ENCODE measurements at places on chromosomes 2 and 18.

- DNase-seq: no peak
These were observed 133.6 kb downstream of the ALK start for GRCh38 chr2:29787473-29788465.

DNA sequence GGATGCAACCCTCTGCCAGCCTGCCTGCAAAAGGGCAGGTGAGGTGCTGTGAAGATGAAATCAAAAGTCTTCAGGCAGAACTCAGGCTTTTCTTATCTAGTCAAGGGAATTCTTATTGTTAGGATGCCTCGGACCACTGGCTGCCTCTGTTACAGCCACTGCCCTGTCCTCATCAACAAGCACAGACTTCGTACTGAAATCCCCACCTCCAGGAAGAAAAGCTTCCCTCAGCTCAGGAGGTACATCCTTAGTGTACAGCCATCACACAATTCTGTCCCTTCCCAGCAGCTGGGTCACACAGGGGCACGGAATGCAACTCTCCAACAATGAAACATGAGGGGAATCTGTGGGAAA lies 10.1 kb upstream of the RNU4ATAC start:
- no peak for DNase-seq

DNA sequence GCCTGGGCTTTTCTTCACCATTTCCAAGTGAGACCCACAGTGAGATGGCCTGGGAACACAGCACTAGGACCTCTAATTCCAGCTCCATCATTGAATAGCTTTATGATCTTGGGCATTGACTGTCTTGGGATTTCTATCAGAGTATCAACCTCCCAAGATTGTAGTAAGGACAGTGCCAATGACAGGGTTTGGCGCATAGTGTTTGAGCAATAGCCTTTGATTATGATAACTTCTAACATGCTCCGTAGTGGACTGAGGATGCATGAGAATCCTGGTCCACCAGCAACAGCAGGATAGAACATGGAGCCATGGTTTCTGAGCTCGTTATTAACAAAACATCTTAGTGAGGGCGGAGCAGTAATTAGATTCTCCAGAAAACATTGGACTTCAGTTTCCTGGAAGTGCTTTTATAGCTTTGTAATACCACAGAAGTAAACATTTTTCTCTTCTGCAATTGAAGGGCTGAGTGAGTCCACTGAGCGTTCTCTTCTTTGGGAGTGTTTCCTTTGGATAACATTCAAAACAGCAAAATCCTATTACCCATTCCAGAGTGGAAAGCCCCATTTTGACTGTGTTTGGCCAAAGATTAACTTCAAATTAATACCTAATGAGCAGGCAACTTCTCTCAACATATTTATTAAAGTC lies 63.7 kb downstream of the IL1R2 start:
- no peak for DNase-seq

- DNase-seq: no peak
These were observed 152.9 kb downstream of the EIPR1 start for GRCh38 chr2:3224681-3225080.

GRCh38 chr2:65566617-65567016 lies 134.2 kb upstream of the SPRED2 start:
- DNase-seq: peak; percentile 55

Data from epithelial cell of prostate (primary cell).